ENCODE measurements at places on chromosomes 16 and 17.

GRCh38 chr16:21563676-21564075 lies 35.7 kb upstream of the METTL9 start:
- DNase-seq, result no peak

GRCh38 chr16:3004781-3005284 lies 7.9 kb upstream of the CLDN9 start:
- no peak for DNase-seq

DNA sequence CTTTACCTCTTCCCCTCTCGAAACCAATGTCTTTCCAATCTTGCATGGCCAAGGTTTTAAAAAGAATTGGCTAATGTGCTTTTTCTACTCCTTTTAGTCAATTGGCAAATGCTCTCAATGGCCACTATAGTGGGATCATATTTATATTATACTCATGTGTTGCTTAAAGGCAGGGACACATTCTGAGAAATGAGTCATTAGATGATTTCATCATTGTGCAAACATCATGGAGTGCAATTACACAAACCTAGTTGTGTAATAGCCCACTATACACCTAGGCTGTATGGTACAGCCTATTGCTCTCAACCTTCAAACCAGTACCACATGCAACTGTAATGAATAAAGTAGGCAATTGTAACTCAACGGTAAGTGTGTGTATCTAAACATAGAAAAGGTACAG lies 180.9 kb downstream of the HS3ST3A1 start:
- DNase-seq, result no peak

DNA sequence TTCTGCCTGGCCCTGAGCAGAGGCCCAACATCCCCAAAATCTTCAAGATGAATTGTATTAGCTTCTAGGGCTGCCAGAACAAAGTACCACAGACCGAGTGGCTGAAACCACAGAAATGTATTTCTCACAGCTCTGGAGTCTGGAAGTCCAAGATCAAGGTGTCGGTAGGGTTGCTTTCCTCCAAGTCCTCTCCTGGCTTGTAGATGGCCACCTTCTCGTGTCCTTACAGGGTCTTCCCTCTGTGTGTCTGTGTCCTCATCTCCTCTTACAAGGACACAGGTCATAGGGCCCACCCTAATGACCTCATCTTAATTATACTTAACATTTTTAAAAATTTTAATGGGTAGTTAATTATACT lies 215.7 kb downstream of the NTN1 start:
- DNase-seq, result no peak

DNA sequence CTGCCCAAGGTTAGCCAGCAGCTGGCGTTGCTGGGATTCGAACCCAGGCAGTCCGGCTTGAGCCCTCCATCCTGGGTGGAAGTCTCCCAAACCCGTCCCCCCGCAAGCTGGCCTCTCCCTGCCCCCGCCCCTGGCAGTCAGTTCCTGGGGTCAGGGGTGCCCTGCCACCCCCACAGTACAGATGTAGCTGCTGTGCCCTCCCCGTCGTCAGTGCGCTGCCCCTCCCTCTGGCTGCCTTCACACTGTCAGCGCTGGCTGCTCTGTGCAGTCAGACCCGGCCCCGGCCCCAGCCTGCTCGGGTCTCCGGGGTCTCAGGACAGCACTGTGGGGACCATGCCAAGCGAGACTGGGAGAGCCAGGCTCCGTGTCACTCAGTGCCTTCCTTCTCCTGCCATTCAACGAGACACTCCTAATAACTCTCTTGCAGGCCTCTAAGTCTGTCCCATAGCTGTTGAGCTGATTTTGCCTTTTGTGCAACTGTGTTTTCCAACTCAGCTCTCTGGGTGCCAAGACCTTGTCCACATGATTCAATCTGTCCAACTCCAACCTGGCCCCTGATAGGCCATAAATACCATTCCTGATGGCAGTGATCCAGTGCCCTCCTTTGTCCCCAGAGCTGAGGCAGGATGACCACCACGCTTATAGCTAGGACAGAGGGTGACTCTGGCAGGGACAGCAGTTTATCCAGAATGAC lies 55.5 kb upstream of the IL34 start:
- DNase-seq, result no peak

DNA sequence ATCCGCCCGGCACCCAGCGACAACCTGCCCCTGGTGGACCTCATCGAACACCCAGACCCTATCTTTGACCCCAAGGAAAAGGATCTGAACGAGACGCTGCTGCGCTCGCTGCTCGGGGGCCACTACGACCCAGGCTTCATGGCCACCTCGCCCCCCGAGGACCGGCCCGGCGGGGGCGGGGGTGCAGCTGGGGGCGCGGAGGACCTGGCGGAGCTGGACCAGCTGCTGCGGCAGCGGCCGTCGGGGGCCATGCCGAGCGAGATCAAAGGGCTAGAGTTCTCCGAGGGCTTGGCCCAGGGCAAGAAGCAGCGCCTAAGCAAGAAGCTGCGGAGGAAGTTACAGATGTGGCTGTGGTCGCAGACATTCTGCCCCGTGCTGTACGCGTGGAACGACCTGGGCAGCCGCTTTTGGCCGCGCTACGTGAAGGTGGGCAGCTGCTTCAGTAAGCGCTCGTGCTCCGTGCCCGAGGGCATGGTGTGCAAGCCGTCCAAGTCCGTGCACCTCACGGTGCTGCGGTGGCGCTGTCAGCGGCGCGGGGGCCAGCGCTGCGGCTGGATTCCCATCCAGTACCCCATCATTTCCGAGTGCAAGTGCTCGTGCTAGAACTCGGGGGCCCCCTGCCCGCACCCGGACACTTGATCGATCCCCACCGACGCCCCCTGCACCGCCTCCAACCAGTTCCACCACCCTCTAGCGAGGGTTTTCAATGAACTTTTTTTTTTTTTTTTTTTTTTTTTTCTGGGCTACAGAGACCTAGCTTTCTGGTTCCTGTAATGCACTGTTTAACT lies 1.0 kb downstream of the NOG start:
- DNase-seq, result no peak

- peak; percentile 33 for DNase-seq
Measured at GRCh38 chr17:50507871-50508572, at the start of gene MYCBPAP. Gene MYCBPAP (plus strand): TSS chr17:50508439. CDS start chr17:50508675, 236 bp downstream.

- DNase-seq, result no peak
Measured at GRCh38 chr16:88383401-88384221, 852 bp downstream of the ZNF469 start.

DNA sequence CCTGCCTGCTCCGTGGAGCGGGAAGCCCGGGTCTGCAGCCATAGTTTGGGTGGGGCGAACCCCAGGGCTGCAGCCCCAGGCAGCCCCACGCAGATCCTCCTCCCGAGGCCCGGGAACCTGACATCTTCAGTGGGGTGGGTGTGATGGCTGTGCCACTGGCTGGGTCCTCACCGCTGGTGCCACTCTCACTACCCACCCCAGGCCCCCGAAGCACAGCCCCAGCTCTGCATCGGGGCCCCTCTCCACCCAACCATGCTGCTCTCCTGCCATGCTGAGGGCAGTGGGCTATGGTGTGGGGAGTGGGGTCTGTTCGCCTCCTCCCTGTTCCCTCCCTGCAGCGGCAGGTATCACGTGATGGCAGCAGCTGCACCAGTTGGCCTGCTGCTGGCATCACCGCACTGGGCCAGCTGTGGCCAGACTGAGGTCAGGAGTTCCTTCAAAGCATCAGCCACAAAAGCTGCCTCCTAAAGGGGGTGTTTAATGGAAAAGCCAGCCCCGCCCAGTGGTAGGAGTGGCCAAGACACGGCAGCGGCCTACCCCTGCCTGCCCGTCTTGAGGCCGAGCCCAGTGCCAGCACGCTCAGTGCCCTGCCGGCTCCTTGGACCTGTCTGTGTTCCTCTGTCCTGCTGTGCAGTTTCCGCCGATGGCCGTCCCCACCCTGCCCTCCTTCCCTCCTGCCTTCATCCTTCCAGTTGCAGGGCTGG lies 10.8 kb downstream of the KCTD5 start:
- no peak for DNase-seq

DNA sequence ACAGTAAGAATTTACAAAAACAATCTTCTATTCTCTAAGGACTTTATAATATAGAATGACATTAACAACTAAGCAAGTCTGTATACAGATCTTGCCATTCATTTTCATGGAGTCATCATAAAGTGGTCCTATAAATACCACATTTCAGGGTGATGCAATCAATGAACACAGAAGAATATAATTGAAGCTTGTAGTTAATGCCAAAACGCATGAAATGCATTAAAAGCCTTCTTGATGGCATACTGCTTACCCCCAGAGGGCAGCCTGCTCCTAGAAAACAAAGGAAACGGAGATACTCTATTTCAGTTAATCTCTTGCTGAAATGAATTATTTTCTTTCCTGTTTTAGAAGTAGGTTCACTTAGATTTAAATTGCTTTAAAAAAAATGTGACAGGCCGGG lies 45.2 kb upstream of the STAC2 start:
- no peak for DNase-seq

DNA sequence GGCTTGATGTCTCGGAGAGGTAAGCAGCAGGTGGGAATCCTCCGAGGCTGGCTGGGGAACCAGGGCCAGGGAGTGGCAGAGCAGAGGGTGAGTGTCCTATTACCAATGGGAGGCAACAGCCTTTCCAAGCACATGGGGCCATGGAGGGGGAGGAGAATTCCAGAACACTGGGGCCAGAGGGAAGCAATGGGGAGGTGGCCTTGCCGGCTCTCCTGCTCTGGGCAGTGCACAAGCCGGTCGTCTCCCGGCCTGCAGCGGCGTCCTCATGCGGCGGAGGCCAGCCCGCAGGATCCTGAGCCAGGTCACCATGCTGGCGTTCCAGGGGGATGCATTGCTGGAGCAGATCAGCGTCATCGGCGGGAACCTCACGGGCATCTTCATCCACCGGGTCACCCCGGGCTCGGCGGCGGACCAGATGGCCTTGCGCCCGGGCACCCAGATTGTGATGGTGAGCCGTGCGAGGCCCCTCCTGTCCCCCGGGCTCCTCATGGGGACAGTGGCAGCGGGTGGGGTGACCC lies 21.9 kb downstream of the SGSH start:
- DNase-seq, result no peak

- DNase-seq, result no peak
Measured at GRCh38 chr17:72616447-72616846, 476.0 kb downstream of the SLC39A11 start.

GRCh38 chr16:75262104-75262799 lies 10.8 kb upstream of the BCAR1 start:
- DNase-seq, result no peak

- no peak for DNase-seq
Measured at GRCh38 chr16:23729503-23730424, 16.7 kb upstream of the ERN2 start.

DNA sequence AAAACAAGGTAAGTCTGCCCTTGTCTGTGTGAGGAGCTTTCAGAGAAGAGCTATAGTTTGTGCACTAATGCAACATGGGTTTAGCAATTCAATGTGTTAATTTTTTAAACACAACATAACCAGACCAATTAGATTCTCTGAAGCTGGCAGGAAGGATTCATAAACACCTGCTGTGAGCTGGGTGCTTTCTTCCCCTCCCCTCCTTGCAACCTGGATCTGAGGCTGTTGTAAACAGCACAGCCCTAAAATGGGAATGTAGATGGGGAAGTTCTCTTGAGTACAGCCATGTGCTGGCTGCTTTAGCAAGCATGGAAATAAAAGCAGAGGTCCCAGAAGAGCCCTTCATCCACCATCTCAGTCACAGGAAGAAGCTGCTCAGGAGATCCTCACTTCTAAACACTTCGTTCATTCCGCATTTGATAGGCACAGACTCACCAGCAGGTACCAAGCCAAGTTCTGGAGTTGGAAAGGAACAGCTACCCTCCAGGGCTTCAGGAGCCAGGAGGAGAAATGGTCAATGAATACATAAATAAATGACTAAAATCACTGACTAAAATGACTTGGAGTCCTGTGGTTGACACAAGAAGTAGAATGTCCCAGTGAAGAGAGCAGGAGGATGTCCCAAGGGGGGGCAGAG lies 21.7 kb downstream of the AXIN2 start:
- no peak for DNase-seq

DNA sequence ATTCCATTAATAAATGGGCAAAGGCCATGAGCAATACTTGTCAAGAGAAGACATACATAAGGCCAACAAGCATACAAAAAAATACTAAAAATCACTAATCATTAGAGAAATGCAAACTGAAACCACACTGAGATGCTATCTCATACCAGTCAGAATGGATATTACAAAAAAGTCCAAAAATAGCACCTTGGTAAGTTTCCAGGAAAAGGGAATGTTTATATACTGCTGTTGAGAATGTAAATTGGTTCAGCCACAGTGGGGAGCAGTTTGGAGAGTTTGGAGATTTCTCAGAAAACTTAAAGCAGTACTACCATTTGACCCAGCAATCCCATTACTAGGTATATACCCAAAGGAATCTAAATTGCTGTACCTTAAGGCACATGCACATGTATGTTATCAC lies 467.7 kb downstream of the CDH11 start:
- DNase-seq, result no peak

DNA sequence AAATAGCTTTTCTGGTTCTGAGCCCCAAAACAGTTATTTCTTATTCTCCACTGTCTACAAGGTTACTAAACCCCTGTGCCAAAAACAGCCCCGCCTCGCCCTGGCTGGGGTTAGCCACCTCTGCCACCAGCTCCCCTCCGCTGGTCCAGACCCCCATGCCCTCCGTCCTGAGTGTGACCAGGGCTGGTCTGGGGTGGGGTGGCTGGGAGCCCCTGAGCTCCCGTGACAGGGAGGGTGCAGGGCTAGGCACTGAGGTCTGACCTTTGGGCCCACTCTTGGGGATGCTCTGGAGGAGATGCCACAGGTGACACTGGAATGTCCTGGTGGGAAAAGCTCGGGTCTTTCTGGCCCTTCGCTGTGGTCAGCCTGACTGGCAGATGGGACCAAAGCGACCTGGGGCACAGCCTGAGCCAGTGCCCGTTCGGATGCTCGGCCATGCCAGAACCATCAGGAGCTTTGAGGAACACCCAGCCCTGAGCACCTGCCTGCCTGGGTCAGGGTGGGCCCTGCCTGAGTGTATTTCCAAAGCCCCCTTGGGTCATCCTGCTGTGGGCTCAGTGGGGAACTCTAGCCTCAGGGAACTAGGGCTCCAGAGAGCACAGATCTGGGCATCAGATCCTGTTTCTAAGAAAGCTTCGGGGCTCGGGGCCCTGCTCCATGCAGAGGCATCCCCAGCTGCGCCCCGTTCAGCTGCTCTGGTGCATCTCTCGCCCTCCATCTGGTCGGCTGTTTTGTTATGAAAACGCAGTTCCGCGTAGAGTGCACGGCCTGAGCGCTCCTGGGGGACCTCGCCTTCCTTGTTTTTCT lies 72.1 kb upstream of the GNG13 start:
- DNase-seq, result no peak

GRCh38 chr16:22210854-22211253 lies 4.8 kb downstream of the EEF2K start:
- DNase-seq, result no peak

DNA sequence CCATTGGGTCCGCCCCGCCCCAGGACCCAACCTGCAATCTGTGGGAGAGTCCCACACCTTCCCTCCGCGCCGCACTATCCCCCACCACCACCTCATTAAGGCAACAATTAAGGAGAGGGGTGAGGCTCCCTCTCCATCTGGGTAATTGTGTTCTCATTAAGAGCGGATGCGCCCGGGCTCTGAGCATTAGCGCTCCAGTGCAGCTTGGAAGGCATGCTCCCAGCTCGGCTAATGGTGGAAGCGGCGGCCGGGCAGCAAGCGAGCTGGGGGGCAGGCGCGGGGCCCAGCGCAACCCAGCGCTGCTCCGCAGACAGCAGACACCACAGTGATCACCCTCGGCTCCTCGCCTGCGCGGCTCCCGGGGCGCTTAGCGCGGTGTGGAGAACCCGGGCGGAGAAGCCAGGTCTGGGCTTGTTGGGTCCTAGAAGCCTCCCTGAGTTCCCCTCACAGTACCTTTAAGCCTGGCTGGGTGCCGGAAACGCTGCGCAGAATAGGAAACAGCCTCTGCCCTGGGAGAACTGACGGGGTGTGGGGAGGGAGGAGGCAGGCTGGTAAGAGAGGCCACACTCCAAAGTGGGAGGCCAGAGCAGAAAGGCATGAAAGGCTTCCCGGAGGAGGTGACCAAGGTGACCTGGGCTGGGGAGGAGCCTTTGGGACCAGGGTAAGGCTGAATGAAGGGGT lies 6.4 kb downstream of the CBLN1 start:
- DNase-seq, result no peak
